ENCODE measurements at places on chromosomes 6 and 20.

- DNase-seq: no peak
Observed at GRCh38 chr6:84228198-84228543, 728 bp upstream of the CEP162 start.

DNA sequence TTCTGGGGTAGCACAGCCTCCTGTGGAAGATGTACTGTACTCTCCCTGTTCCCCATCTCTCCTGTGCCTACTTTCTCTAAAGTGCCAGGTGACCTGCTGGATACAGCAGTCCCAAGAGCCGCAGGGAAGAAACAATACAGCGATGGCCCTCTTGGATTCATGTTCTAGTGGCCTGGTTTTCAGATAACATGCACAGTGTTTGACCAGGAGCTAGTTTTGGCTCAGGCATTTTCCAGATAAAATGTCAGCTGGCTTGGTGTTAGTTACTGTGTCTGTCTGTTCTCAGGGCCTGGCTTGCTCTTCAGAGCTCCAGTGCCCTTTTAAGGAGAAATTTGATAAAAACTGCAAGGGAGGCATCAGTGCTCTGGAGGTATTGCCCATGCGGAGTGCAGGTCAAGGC is 41.3 kb downstream of the GABRR2 start:
- DNase-seq: no peak

DNA sequence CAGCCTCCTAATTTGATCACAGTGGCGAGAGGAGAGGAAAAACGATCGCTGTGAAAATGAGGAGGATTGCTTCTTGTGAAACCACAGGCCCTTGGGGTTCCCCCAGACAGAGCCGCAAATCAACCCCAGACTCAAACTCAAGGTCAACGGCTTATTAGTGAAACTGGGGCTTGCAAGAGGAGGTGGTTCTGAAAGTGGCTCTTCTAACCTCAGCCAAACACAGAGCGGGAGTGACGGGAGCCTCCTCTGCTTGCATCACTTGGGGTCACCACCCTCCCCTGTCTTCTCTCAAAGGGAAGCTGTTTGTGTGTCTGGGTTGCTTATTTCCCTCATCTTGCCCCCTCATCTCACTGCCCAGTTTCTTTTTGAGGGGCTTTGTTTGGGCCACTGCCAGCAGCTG is 28.7 kb downstream of the SAYSD1 start:
- no peak for DNase-seq

GRCh38 chr6:112557435-112557834 is 210.3 kb downstream of the RFPL4B start:
- DNase-seq: no peak

GRCh38 chr6:38187325-38187724 is 367.8 kb downstream of the ZFAND3 start:
- DNase-seq: no peak

- no peak for DNase-seq
Observed at GRCh38 chr6:42137194-42137753, 5.1 kb downstream of the C6orf132 start.

DNA sequence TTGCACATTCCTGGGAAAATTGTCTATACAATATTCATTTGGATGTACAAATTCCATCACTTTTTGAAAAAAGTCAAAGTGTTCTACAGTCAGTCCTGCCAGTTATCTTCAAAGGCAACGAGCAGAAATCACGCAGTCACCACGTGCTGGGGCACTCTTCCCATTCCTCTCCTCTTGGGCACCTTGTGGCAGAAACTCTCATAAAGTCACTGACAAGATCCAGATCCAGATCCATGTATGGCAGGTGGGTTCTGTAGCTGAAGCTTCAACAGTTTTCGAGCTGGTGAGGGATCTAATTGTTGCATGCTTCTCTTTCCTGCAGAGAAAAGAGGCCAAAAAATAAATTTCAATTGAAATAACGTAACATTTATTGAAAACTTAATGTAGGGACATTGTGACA is 6.7 kb upstream of the NDRG3 start:
- no peak for DNase-seq

- no peak for DNase-seq
Observed at GRCh38 chr6:119541132-119541905, 191.8 kb upstream of the MAN1A1 start.

GRCh38 chr20:1373614-1374013 is 19.2 kb downstream of the FKBP1A start:
- DNase-seq: no peak

GRCh38 chr6:125486881-125487280 is 185.1 kb upstream of the HDDC2 start:
- DNase-seq: no peak

- no peak for DNase-seq
Observed at GRCh38 chr6:71982389-71982788, 96.0 kb downstream of the RIMS1 start.

DNA sequence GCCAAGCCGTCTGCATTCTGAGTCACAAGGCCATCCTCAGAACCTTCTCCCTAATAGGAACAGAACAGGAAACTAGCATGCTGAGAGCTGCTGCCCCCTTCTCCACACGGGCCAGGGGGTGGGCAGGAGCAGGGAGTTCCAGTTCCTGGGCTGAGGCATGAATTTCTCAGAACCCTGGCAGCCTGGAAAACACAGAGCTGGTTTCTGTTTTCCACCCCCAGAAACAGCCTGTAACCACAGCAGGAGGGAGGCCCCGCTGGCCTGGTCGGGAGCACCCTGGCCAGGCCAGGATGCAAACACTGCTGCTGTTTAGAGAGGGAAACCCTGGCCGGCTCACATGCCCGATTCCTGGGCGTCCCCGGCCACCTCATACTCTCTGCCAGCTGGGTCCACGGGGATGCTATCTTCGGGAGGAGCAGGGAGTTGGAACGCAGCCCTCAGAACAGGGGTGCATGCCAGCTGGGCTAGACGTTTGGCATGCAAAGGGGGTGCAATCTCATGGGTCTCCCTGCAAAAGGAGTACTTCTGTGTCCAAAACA is 130.1 kb downstream of the NFATC2 start:
- DNase-seq: no peak

- DNase-seq: no peak
Observed at GRCh38 chr6:53268858-53269608, 79.7 kb downstream of the ELOVL5 start.

DNA sequence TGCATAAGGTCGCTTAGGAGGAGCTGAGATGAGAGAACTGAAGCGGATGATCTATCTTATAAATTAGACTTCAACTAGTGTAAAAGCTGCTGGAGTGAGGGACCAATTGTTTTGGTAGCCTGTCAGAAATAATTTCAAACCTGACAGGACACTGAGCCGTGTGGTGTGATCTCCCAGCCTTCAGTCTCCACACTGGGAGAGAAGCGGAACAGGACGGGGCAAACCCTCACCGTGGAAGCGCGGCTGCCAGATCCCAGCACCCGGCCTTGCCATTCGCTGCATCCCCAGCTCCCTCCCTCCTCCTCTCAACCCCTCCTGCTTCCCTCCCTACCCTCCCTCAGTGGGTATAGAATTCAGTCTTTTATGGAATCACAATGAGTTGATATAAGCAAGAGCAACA is 900.1 kb upstream of the SLC35B3 start:
- no peak for DNase-seq

- peak; percentile 54 for DNase-seq
Observed at GRCh38 chr6:45419571-45420082, 41.9 kb upstream of the SUPT3H start.

DNA sequence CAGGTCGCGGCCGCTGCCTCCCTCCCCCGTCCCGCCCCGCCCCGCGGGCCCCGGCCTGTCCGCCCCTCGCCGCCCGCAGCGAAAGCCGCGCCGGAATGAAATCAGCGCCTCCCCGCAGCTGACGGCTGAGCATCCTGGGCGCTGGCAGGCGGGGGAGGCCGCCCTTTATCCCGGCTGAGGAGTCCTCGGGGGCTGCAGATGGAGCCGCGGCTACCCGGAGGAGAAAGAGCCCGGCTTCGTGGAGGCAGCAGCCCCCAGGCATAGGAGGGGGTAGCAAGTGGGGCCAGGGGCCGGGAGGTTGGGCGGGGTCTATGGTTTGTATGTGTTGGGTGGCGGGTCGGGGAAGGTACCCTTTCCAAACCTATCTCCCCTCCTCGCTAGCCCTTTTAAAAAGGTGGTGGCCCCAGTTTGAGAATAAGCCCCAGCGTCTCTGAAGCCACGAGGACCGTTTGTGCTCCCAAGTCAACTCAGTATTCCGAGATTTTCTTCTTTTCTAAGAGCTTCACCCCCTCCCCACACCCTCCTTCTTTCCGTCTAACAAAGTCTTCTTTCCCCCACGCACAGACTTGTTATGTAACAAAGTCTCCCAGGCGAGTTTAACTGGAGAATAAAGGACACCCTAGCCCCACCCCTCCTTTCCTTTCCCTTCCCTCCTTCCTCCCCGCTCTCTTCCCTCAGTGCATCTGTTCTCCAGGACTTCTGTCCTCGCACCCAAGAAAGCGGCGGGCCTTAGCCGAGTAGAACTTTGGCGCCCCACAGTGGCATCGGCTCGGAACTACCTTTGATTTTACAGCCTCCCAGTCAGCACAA is 11.0 kb downstream of the POU3F2 start:
- peak; percentile 55 for DNase-seq

GRCh38 chr6:72626126-72626525 is 4.3 kb downstream of the KCNQ5 start:
- DNase-seq: no peak

GRCh38 chr6:75397656-75398465 is 95.7 kb downstream of the FILIP1 start:
- no peak for DNase-seq

DNA sequence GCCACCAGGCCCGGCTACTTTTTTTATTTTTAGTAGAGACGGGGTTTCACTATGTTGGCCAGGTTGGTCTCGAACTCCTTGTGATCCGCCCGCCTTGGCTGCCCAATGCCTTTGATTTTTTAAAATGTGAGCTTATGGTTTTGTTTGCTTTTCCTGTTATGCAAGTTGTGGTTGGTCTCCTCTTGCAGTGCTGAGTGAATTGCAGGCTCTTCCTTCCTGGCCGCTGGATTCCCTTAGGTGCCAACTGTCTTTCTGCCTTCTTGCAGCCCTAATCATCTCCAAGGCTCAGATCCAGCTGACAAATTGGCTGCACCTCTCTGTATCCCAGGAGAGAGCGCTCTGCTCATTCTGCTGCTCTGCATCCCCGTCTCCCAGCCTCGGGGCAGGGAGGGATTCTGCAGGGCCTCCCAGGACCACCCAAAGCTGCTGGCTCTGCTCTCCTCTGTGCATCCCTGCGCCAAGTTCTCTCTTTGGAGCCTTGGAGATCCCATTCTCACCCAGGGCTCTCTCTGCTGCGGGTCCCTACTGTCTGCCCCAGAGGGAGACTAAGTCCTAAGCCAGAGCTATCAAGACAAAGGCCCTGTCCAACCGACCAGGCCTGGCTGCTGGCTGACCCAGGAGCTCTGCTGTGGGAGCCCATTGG is 14.1 kb upstream of the EMILIN3 start:
- DNase-seq: no peak

- no peak for DNase-seq
Observed at GRCh38 chr6:151141685-151142084, 98.1 kb upstream of the AKAP12 start.

GRCh38 chr20:9742821-9743220 is 96.1 kb downstream of the PAK5 start:
- no peak for DNase-seq

GRCh38 chr6:34383161-34383631 is 9.3 kb downstream of the NUDT3 start:
- DNase-seq: no peak

- DNase-seq: no peak
Observed at GRCh38 chr6:170048615-170049256, 242.1 kb downstream of the DLL1 start.

DNA sequence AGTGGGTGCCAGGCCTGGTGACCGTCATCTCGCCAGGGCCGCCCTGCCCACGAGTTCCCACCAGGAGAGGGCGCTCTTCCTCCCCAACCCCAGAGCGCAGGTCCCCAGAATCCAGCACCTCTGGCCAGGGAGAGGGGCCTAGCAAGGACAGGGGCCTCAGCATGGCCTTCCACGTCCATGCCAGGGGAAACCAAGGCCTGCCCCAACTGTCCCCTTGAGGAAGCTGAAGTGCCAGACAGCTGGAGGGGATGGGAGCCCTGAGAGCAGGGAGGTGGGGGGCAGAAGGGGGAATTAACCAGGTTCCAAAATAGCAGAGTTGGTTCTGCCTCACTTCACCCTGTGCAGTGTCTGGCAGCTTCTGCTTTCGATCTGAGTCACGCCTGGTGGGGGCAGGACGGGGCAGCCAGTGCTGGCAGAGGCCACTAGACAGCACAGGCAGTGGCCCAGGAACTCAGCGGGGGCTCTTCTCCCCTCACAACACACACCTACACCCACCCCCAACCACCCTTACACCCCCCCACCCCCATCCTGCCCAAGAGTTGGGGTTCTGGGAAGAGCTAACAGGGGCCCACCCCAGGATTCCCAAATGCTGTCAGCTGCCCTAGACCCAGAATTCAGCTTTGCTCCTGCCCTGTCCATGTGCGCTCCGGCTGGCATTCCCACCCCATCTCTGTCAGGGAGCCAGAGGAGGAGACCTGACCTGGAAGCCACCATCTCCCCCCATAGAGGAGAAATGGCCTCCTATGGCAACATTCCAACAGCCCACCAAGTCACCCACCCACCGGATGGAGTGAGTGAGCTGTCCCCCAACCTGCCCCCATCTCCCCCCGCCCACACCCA is 29.2 kb downstream of the TFEB start:
- DNase-seq: peak; percentile 52

GRCh38 chr20:50012282-50013263 is 29.8 kb downstream of the SNAI1 start:
- DNase-seq: no peak

- DNase-seq: no peak
Observed at GRCh38 chr20:14611479-14611878, 274.1 kb upstream of the FLRT3 start.

- no peak for DNase-seq
Observed at GRCh38 chr6:108650325-108650724, 89.6 kb downstream of the FOXO3 start.

- DNase-seq: no peak
Observed at GRCh38 chr6:154402081-154402780, 45.6 kb upstream of the IPCEF1 start.

DNA sequence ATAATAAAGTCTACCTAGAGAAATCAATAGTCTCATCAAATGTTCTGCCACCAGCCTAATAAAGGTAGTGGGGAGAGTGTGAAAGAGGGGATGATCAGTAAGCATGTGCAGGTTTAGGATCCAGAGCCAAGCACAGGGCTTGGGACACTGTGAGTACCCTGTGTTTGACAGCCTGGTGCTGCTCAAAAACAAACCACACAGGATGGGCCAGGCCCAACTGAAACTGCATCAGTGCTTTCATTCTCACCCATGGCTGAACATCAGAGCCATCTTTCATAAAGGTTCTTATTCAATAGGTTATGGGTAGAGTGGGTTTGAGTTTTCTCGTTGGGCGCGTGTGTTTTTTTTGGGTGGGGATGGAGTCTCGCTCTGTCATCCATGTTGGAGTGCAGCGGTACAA is 87.3 kb upstream of the NHSL1 start:
- DNase-seq: no peak

- no peak for DNase-seq
Observed at GRCh38 chr6:167560673-167561569, 236.0 kb downstream of the TTLL2 start.

- DNase-seq: no peak
Observed at GRCh38 chr6:156782691-156783320, 5.6 kb downstream of the ARID1B start.

- DNase-seq: no peak
Observed at GRCh38 chr20:41889844-41890224, 271.7 kb upstream of the CHD6 start.

GRCh38 chr20:56722042-56722441 is 92.9 kb downstream of the TFAP2C start:
- DNase-seq: no peak

All from activated T-cell treated with anti-CD3 and anti-CD28 coated beads, Interleukin-2, amount 50 U/mL, for 4 hours (primary cell).